ENCODE measurements at places on chromosomes 2 and 18.
A peak's percentile ranks its signal among the peaks of the same experiment; 100 is the strongest.

GRCh38 chr2:219331560-219332213 lies 857 bp downstream of the RESP18 start:
- no peak for DNase-seq

GRCh38 chr18:60865801-60866200 lies 467.4 kb upstream of the CDH20 start:
- DNase-seq, result peak; percentile 26

- peak; percentile 32 for DNase-seq
Observed at GRCh38 chr2:179751163-179751809, 110.1 kb downstream of the ZNF385B start.

DNA sequence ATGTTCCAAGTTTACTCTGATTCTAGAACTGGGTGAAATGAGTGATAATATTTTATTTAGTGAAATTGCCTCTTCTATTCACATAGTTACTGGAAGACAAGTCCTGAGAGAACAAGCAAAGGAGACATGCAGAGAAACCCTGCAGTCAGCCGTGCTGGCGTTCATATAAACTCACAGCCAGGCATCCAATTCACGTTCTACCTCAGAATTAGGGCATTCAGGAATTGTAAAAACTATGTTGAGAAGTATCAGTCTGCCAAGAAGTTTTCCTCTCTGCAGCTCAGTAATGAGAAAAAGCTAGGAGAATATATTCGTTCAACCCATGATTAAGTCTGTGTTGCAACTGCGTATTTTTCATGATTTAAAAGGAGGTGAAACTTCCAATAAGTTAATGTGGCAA lies 156.2 kb upstream of the DSEL start:
- DNase-seq, result no peak

GRCh38 chr18:61159246-61159645 lies 174.0 kb upstream of the CDH20 start:
- no peak for DNase-seq

- DNase-seq, result peak; percentile 56
Observed at GRCh38 chr2:37415128-37415820, 70.8 kb downstream of the QPCT start.

GRCh38 chr2:9799011-9799596 lies 44.2 kb upstream of the TAF1B start:
- no peak for DNase-seq

DNA sequence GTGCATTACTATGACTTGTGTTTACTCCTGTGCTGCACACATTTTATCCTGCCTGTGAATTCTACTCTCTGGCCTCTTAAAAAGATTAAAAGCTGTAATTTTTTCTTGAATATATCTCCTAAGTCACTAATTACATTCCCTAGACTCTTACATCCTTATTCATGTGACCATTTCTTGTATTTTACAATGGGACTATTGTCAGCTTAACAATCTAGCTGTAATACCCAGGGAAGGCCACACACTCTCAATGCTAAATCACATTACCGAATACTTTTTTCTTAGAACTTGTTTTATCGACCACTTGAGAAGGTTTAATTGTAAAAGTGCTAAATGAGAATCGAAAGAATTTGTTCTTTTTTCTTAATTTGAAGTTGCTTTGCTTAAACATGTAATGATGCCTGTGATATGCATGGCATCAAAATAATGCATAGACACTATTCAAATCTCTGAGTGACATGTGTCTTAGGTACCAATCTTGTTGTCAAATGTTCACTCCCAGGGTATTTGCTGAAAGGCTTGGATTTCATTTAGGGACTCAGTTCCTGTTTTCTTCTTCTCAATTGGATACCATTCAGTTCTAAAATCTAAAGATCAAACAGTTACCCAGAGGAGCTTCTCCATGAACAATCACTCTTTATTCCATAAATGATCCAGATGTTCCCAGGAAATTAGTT lies 498.5 kb downstream of the DPP10 start:
- no peak for DNase-seq

DNA sequence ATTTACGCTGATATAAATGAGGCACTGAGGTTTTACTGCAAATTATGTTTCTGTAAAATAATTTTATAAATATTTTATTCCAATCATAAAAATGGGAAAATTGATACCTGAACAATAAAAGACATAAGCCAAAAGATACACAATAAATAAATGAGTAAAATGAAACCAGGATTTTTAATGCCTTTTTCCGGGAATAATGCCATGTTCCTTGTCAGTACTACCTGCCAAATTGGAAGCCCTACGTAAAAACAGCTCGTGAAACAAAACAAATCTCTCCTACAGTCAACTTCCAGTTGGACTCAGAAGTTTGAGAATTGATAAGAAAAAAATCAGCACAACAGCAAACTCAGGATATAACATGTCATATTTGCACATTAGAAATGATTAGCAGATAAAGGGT lies 18.0 kb downstream of the GALNT3 start:
- DNase-seq, result no peak

- DNase-seq, result no peak
Observed at GRCh38 chr2:172507199-172507598, 48.7 kb upstream of the PDK1 start.

DNA sequence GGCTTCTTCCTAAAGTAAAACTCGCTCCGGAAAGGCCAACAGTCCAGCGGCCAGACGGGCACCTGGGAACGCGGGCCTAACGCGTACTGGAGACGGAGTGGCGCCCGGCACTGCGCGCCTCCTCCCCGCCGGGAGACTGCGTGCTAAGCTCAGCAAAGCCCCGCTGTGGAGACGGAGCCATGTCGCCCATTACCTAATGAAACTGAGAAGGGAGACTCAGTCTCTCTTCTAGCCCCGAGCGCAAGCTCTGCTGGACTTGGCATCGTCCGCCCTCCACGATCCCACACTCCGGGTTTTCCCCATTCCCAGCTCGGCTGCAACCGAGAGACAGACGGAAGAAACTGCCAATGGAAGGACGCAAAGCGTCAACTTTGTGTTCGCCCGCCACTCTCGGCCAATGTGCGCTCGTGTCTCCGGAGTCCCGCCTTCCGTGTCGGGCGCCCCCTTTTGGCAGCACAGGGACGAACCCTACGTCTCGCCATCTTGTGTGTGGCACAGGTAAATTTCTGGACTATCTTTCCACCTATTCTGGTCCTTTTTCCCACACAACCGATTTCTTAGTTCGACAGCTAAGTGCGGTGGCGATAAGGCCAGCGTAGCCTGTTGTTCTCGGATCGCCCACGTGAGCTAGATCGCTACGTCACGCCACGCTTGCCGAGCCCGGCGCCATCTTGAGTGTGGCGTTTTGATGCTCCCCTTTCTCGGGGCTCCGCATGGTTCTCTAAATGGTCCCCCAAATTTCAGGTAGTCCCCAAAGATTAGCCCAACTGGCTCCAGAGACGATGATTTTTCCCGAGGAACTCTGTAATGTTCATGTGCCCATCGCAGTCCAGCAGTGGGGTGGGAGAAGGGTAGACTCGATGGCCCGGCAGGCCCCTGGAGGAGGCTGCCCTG lies 1.3 kb upstream of the PTMA start:
- peak; percentile 98 for DNase-seq

DNA sequence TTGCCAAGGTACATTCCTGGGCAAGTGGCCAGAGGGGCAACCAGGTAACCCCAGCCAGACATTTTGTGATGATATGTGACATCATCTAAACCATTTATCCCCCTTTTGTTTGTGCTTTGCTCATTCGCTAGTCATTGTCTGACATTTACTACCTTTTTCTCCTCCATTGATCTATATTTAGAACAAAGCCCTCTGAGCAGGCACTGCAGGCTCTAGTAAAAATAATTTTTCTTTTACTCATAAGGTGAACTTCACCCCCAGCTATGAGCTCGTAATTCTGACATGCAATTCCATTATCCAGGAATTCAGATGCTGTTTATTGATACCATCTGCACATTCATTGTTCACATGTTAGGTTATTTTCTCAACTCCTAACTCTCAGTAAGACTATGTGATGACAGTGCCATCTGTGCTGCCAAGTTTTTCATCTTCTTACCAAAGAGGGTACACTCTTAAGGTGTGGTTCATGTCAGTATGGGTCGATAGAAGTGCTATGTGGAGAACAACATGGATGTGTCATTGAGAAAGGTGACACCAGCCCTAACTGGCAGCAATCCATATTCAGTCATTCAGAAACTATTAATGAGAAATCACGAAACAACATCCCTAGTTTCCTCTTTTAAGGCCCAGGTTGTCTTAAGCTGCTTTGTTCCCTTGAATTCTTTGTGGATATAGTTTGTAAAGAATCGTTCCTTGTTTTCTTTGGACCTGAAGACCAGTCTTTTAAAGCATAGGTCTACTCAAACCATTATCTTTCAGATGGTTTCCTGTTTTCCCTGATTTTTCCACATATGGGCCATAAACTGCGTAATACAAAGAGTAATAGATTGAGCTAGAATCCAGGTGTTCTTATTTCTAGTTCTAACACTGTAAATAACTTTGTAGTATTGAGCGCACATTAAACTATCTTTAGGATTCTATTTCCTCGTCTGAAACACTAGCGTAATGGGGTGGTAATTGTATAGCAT lies 978.1 kb upstream of the CDH2 start:
- DNase-seq, result peak; percentile 78

DNA sequence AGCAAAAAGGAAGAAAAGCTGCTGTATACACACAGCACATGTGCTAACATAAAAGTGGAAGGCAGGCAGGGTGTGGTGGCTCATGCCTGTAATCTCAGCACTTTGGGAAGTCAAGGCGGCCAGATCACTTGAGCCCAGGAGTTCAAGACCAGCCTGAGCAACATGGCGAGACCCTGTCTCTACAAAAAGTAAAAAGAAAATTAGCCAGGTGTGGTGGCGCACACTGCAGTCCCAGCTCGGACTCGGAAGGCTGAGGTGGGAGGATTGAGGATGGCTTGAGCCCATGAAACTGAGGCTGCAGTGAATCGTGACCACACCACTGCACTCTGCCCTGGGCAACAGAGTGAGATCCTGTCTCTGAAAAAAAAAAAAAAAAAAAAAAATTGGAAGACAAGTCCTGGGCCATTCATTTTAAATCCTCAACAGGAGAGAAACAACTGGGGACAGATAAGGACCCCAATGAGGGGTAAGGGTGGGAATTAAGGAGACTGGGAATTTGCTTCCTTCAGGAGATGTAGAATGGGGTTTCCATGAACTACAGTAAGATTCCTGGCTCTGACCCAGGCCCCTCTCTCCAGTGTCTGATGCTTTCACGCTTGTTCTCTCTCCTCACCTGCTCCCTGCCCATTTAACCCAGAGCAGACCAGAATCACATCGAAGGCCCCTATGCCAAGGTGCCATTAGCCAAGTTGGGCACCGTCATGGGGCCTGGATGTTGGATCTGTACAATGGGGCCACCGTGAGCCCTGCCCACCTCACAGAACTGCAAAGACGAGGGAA lies 29.6 kb downstream of the TNS1 start:
- DNase-seq, result no peak

DNA sequence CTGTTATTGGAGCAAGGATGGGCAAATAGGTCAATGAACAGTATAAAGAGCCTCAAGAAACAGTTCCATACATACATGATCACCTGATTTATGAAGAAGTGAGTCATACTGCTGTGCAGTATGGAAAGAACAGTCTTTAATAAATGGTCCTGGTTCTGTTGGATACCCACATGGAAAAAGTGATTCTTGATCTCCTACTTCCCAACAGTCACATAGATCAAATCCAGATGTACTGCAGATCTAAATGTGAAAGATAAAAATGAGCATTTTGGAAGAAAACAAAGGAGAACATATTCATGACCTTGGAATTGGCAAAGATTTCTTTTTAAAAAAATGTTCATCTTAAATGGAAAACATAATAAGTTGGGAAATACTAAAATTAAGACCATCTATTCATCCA lies 75.8 kb downstream of the CCDC148 start:
- no peak for DNase-seq

DNA sequence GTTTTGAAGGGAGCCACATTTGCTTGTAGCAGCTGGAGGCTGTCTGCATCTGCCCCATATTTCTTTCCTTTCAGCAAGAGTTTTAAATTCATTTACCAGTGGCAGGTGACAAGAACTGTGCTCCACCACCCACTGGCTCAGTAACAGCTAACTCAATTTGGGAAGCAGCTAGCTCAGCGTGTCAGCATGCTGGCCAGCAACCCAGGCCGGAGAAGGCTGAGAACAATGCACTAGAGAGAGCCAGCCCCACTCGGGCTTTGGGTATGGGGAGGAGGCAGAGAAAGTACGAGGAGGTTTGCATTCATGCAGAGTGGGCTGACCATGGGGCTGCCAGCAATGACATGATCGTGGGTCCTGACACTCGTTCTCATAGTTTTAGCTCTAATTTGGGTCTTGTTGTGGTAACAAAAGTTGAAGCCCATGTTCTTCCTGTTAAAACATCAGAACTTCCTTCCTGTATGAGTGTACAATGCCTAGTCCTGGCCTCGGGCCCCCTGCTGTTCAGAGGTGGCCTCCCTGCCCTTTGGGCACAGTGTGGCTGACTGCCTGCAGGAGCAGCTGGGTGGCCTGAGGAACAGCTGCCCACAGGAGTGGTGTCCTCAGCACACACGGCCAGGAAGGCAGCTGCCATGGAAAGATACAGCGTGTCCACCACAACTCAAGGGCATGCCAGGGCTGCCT lies 23.0 kb downstream of the CDC42EP3 start:
- peak; percentile 55 for DNase-seq

GRCh38 chr2:222410534-222410933 lies 13.8 kb upstream of the SGPP2 start:
- DNase-seq, result no peak

GRCh38 chr2:152505495-152505906 lies 170.5 kb downstream of the FMNL2 start:
- DNase-seq, result no peak

DNA sequence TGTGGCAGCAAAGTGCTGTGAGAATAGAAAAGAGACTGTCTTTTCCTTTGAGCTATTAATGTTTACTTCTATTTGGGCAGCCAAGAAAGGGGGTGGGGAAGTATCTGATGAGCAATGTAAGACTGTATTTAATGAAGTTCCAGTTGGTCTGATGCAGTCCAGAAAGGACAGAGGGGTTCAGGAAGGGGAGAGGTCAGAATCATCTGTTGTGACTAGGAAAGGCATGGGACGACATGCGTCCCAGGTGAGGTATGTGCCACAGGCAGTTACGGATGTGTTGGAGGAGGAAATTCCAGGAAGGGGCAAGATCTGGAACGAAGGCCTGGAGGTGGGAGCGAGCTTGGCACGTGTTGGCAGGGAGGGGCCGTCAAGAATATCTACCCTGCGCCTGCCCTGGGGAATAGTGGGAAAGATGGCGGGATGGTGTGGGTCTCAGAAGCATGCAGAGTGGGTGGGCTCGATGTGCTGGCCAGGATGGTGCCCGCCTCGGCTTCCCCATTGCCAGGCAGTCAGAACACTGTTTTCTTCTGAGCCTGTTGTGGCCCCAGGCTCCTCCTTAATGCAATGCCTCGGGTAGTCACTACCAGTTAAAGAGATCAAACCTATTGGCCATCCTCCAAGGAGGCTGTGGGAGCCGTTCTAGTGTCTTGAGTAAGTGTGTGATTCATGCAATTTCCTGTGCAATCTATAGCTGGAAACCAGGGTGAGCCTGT lies 57.8 kb upstream of the TXNDC2 start:
- peak; percentile 76 for DNase-seq
